ENCODE measurements at places on chromosomes 6 and 20. TPM values are rescaled to one million over a fixed set of nuclear protein-coding genes. Genes with fewer than 3 reads are reported as not detected.

The CLPSL2 gene
- not detected for total RNA-seq

The BMP6 gene
- total RNA-seq = 1.1 TPM

The CLVS2 gene
- total RNA-seq = not detected

The PIGU gene
- total RNA-seq = 8.7 TPM

The UBD gene
- not detected for total RNA-seq

The ZDHHC14 gene
- 2.1 TPM for total RNA-seq

The SPTLC3 gene
- total RNA-seq = 5.1 TPM

The TMEM200A gene
- under 0.01 TPM for total RNA-seq

The GSTA2 gene
- not detected for total RNA-seq

The CTCFL gene
- not detected for total RNA-seq

The UNC93A gene
- total RNA-seq = not detected

The HAO1 gene
- not detected for total RNA-seq

Measured in tracheal epithelial cell (primary cell).